Epithelial cell of proximal tubule (primary cell): ENCODE measurements at places on chromosomes 5 and 9. TPM values are rescaled to one million over a fixed set of nuclear protein-coding genes. Genes with fewer than 3 reads are reported as not detected.

TAS2R1 gene
- total RNA-seq = not detected in 2 replicates

ECSCR gene
- 0.12 and 0.65 TPM in 2 replicates for total RNA-seq

GRCh38 chr5:179323026-179323870, 22.0 kb downstream of the ADAMTS2 start:
- DNase-seq = no peak

NUTM2F gene
- not detected in 2 replicates for total RNA-seq

SLC6A18 gene
- total RNA-seq = not detected in 2 replicates

ACER2 gene
- 1.3 and 4.1 TPM in 2 replicates for total RNA-seq

- no peak for DNase-seq
Observed at GRCh38 chr5:97365163-97365845, 182.3 kb upstream of the RIOK2 start.

DMRT3 gene
- 0.29 and 1.4 TPM in 2 replicates for total RNA-seq

GRCh38 chr9:125532412-125532811, 174.6 kb downstream of the MAPKAP1 start:
- no peak for DNase-seq

DNA sequence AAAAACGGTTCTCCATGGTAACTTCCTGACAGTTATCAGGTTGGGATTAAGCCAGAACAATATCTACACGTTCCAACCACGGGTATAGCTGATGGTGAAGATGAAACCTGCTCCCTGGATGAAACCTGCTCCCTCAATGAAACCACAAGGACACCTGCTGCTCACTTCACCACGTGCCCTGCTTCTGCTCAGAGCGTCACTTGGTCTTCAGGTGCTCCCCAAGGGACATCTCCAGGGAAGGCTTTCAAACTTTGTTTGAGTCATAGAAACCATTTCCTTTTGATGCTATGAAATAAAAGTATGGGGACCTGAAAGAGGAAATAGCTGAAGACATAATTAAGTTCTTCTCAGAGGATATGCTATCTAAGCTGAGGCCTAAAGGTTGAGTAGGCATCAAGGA, 242.4 kb downstream of the MED10 start:
- no peak for DNase-seq
